Inflammatory macrophage (primary cell): ENCODE measurements at places on chromosomes 5 and 9.

DNA sequence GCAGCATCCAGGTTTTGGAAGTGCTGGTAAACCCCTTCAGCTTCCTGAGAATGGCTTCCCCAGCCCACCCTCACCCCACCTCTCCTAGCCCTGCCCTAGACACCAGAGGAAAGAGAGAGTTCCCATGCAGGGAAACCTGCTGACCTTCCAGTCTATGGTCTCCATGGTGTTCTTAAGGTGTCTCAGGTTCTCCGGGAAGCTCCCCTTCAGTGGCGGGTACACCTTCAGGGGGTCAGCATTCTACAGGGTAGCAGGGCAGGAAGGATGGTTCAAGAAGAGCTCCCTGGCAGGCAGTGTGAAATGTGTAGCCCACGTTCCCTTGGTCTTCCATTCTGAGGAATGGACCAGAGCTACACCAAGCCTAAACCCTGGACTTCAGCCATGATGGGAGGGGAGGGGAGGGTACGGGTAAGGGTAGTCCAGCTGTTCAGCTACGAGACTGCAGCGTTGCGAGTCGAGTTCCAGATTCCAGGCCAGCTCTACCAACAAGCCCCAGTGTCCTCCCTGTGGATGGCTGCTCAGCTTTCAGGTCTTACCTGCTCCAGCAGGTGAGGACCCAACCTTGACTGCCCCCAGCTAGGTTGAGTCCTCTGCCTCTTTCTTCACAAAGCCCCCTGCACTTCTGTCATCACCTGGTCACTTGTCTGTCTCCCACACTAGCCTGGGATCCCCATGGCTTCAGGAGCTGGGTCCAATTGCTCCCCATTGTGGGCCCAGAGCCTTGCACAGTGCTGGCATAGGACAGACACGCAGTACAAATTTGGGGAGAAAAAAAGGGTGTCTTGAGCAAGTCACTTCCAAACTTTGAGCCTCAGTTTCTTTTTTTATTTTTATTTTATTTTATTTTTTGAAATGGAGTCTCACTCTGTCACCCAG, 7.5 kb downstream of the CD74 start:
- DNase-seq, result no peak

DNA sequence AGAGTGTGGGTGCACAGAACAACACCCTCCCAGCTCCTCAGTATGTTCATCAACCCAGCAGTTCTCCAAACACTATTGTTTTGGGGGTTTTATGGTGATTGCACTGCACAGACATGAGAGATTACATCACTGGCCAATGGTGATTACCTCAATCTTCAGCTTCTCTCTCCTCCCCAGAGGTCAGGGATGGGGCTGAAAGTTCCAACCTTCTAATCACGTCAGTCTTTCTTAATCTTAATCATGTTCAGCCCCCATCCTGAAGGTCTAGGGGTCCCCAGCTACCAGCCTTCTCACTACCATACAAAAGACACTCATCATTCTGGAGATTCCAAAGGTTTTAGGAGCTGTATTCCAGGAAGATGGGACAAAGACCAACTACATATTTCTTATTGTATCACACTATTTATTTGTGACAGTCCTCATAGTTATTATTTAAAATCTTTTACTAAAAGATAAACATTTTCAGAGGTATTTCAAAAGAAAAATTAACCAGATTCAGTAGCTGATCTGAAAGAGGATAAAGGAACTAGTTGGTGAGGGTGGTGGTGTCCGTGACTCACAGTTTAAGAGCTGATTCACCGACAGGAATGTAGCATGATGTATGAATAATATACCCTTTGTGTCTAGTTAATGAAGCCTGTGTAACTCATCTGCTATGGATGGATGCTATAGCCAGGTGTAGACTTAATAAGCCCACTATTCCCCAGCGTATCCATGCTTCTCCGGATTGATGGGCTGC, 35.6 kb downstream of the RASEF start:
- DNase-seq, result no peak

DNA sequence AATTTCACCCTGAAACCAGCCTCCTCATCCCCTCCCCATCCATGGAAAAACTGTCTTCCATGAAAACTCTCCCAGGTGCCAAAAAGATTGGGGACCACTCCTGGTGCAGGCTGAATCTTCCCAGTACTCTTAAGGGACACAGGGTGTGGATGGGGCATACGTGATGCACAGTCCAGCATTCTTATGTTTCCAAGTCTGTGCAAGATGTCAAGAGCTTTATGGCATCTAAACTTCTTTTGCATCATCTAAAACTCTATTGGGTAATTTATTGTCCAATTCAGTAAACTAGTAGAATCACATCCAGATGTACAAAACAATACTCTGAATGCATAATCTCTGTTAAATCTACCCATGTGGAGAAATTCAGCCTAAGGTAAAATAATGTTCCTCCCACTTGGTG, 9.3 kb upstream of the FGD3 start:
- DNase-seq, result no peak

DNA sequence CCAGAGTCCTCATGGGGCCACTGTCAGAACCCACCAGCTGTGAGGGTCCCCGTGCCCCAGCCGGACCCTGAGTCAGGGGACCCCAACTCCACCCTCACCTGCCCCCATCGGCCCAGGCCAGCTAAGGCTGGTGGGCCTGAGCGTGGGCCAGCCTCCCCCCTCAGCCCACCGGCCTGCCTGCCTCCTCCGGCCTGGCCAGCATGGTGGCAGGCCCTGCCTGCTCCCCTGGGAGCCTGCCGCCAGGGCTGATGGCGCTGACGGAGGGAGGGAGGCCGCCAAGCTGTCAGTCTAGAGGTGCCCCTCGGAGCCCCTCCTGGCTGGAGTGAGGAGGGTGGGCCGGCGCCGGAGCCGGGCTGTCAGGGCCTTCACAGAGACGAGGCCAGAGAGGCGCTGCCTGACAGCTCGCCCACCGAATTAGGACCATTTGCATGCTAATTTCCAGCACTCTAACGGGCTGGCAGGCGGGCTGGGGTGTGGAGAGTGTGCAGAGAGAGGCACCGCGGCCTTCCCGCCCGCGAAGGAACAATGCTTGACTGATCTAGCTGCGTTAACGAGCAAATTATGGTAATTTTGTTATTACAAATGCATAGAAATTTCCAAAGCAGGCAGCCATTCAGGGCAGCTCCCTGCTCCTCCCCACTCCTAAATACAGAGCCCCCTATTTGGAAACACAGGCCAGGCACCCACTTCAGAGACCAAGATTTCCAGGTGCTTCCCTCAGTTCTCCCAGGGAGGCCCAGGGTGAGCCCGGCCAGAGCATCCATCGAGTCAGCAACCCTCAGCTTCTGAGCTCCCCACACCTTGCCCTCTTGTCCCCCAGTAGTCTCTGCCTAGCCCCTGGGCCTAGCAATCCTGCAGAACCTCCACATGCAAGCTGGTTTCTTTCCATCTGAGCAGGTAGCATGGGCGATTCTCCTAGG, 169.3 kb downstream of the PAX5 start:
- no peak for DNase-seq

- no peak for DNase-seq
These were observed 263.6 kb upstream of the C9orf72 start for GRCh38 chr9:27836661-27837401.

- peak; percentile 65 for DNase-seq
These were observed 42.3 kb upstream of the MATR3 start for GRCh38 chr5:139251281-139251687.

DNA sequence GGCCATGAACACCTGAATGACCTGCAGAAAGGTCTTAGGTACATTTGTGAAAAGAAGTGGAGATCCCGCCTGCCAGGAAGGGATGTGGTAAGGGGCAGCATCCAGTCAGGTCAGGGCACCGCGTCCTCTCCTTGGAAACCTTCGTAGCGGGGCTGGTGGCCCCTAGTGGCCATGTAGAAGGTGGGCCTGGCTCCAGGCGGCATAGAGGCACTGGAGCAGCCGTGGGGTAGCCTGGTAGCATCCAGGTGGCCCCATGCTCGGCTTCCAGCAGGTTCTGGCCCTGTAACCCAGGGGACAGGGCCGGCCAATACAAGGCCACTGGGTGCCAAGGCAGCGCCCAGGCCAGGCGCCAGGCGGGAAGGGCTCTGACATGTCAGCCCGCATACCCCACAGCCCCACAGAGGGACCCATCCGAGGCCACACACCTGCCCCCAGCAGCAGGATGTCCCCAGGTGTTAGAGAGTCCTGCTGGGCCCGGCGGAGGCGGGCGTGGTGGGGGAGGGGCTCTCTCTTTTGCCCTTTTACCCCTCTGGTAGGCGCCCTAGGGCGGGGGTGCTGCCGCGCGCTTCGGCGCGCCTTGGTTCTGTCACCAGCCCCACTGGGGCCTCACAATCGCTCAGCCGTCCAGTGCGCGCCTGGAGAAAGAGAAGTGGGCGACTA, 58.3 kb upstream of the SPATA31E1 start:
- DNase-seq, result no peak

- DNase-seq, result no peak
These were observed 1.7 kb downstream of the DENND4C start for GRCh38 chr9:19231904-19232822.

DNA sequence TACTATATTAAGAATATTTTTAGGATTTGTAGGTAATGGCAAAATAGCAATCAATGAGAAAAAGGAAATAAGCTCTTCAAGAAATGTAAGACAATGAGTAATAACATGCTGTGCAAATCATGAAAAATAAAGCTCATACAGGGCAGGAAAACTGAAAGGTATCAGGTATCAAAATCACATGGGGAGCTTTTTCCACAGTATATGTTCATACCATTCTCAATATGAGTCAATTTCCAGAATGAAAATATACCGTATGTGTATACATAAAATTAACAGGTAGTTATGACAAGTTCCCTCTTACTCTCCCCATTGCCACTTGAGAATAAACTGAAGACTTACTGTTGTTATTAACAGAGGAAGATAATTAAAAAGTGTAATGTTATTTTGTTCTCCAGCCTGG, 35.9 kb downstream of the EFCAB9 start:
- no peak for DNase-seq

GRCh38 chr5:163504079-163504931, 1.1 kb upstream of the MAT2B start:
- peak; percentile 67 for DNase-seq

- no peak for DNase-seq
These were observed 2.0 kb upstream of the TNFAIP8 start for GRCh38 chr5:119353686-119354366.

DNA sequence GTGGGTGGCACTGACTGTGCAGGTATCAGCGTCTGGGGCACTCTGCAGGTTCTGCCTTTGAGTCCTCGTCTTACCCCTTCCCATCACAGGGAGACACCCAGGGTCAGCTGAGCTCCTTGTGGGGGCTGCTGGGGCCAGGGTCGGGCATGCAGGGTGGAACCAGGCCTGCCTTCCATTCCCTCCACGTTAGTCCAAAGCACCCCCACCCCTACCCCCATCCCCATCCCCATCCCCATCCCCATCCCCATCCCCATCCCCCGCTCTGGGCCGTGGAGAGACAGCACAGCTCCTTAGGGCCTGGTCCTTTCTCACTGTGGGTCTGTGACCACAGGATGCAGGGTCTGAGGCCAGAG, 1.6 kb upstream of the PITX1 start:
- no peak for DNase-seq

DNA sequence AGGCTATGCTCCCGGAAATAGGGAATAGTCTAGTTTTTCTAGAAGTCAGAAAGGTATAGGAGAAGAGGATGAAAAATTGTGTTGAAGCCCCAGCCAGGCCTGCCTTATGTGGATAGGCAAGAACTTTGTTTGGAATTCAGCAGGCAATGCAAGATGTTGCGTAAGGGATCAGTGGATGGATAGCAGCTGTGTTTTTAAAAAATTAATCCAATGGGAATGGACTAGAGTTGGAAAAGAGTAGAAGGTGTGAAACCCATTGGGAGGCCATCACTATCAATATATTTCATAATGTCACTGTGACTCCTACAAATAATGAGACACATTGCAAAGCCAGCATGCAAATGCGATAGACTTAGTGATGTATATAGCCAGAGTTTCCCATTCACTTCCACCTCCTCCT, 281.9 kb downstream of the MARCHF11 start:
- DNase-seq, result no peak

- DNase-seq, result peak; percentile 46
These were observed 49.7 kb upstream of the FNIP1 start for GRCh38 chr5:131846536-131846935.

- DNase-seq, result no peak
These were observed 753 bp downstream of the RPS6 start for GRCh38 chr9:19379283-19379682.

GRCh38 chr5:107032629-107033028, 638.1 kb downstream of the EFNA5 start:
- DNase-seq, result no peak

DNA sequence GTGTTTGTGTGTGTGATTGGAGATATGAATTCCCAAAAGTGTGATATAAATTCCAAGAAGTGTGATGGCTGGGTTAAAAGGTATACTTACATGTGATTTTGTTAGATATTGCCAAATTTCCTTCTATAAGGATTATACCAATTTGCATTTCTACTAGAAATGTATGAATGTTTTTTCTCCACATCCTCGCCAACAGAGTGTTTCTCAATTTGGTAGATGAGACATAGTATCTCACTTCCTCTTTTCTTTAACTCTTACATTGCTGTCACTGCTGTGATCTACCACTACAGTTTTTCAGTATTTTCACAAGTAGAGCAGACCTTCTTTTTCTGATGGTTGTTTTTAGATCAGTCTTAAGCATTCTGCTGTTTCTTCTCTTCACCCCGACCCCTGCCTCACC, 111.3 kb downstream of the FER start:
- peak; percentile 57 for DNase-seq

DNA sequence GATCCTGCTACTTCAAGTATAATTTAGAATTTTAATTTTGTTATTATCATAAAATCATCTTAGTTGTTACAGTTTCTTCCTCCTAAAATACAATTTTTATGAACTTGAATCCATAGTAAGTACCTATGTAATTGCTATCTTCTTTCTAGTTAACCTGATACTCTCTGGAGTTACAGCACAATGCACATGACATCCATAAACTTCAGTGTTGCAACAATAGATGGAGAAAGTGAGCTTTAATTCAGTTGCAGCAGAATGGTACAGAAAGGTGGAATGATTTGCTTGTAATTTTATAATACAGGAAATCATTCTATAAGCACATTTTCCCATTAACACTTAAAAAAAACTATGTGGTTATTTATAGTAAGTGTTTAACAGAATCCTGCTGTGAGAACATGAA, 372.0 kb downstream of the CDH9 start:
- no peak for DNase-seq

DNA sequence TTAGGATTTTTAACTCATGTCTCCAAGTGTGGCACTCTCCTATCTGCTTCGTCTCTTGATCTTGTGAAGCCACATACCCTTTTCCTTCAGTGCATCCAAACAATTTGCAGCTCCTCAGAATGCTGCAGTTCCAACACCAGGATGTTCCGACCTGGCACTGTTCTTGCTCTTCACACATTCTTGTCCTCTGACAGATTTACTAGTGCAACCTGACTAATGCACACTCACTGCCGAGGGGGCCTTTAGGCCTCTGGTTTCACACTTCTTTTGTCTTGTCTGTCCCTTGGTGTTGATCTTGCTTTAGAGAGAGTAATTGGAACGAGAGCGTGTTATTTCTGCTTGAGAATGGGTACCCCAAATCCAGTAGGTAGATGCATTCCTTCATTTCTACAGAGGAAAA, 15.0 kb downstream of the ARHGAP26 start:
- no peak for DNase-seq

- peak; percentile 44 for DNase-seq
These were observed 35.1 kb downstream of the BASP1 start for GRCh38 chr5:17252543-17252942.
